ENCODE measurements at places on chromosomes 1 and 21. TPM values are rescaled to one million over a fixed set of nuclear protein-coding genes. Genes with fewer than 3 reads are reported as not detected.

Gene AUNIP
- 1.1 TPM for total RNA-seq

Gene ANKRD34A
- total RNA-seq = 0.06 TPM

Gene TSPAN1
- total RNA-seq = 174 TPM

Gene ZCCHC17
- 19.3 TPM for total RNA-seq

Gene CFHR4
- total RNA-seq = not detected

Gene TENT5C
- total RNA-seq = 39.0 TPM

Gene SPRR2D
- total RNA-seq = not detected

GRCh38 chr1:235404190-235404589 lies 37.0 kb downstream of the TBCE start:
- H3K4me1 ChIP-seq = peaks cover 10% of the 10 kb centered on the region
- H3K4me3 ChIP-seq = no peak overlapping the region
- H3K27me3 ChIP-seq = no peaks in the 10 kb centered on the region
- H3K27ac ChIP-seq = no peak overlapping the region

DNA sequence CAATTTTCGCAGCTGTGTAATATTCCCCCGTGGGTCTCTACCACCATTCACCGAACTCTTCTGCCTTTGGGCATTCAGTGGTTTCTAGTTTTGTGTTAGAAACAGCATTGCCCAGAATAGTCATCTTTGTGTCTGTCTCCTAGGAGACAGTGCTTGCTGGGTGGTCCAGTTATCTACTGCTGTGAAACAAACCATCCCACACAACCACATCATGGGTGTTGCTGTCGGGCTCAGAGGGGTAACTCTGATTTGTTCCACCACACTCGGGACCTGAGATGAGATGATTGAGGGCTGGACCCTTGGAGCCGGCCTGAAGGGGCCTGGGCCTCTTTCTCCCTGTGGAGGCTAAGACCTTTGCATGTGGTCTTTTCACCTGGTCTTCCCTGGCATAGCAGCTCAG lies 427.2 kb upstream of the VAMP3 start:
- DNase-seq = no peak
- H3K27ac ChIP-seq = no peak overlapping the region
- no peaks in the 10 kb centered on the region for H3K36me3 ChIP-seq
- no peaks in the 10 kb centered on the region for H3K27me3 ChIP-seq
- peaks cover 1% of the 10 kb centered on the region for H3K4me1 ChIP-seq

GRCh38 chr1:174258148-174258550 lies 98.8 kb downstream of the RABGAP1L start:
- no peak overlapping the region for H3K27ac ChIP-seq
- H3K4me1 ChIP-seq = no peaks in the 10 kb centered on the region
- no peaks in the 10 kb centered on the region for H3K27me3 ChIP-seq
- DNase-seq = peak; percentile 34

- H3K27ac ChIP-seq = no peak overlapping the region
- H3K4me3 ChIP-seq = no peak overlapping the region
- H3K36me3 ChIP-seq = no peaks in the 10 kb centered on the region
- no peaks in the 10 kb centered on the region for H3K4me1 ChIP-seq
Measured at GRCh38 chr1:219837274-219837993, 90.9 kb downstream of the SLC30A10 start.

DNA sequence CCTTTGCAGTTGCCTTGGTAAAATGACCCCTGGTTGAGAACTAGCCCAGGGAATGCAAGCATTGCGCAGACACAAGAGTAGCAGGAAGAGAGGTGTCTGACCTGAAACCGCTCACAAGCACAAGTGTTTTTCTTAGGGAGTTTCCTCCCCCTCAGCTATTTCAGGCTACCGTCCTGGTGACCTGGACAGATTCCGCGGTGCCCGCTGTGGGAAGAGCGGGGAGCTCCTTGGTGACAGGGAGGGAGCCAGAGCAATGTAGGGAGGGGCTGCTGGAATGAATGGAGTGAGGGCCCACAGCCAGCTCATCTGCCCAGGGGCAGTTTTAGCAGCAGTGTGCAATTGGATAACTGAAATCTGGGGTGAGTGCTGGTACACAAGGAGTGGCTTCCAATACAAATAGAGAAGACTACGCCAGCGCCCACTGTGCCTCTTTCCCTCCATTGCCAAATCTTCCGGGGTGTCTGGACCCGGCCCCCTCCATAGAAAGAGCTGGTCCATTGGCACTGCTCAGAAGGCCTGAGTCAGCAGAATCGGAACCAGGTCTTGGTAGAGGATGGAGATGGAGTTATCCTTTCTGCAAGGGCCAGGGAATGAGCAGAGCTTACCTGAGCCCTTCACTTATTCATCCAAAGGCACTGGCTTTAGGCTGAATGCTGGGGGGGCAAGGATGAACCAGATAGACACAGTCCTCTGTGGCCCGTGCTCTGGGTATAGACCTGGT lies 82.8 kb downstream of the TRABD2B start:
- H3K27ac ChIP-seq = no peak overlapping the region
- H3K36me3 ChIP-seq = no peaks in the 10 kb centered on the region
- H3K27me3 ChIP-seq = no peaks in the 10 kb centered on the region

DNA sequence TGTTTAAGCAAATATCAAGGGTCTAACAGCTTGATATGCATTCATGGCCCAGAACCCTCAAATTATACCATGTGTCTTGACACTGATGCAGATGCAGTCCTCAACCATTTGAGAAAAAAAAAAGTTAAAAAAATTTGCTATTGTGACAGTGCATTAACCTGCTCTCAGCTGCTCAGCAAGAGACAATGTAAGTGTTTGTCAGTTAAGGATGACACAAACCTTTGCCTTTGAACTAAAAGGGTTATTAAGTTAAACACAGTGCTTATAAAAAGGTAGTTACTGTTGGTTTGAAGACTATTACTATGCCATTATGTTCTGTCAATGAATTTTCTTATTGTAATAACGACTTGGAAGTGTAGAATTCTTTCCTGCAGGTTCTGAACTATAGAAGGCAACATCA lies 655.6 kb upstream of the NEGR1 start:
- no peaks in the 10 kb centered on the region for H3K4me1 ChIP-seq
- H3K27ac ChIP-seq = no peak overlapping the region
- no peak for DNase-seq
- H3K36me3 ChIP-seq = no peaks in the 10 kb centered on the region

GRCh38 chr1:27366113-27366410 lies 699 bp downstream of the MAP3K6 start:
- H3K4me1 ChIP-seq = peaks cover 6% of the 10 kb centered on the region
- no peaks in the 10 kb centered on the region for H3K27me3 ChIP-seq

DNA sequence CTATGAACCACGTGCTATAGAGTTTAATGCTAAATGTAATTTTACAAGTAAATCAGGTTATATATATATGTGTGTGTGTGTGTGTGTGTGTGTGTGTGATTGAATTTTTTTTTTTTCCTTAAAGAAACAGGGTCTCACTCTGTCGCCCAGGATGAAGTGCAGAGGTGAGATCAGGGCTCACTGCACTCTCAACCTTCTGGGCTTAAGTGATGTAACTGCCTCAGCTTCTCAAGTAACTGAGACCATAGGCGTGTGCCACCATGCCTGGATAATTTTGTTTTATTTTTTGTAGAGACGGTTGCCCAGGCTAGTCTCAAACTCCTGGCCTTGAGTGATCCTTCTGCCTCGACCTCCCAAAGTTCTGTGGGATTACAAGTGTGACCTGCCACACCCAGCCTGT lies 26.3 kb downstream of the POU2F1 start:
- no peaks in the 10 kb centered on the region for H3K36me3 ChIP-seq
- no peak overlapping the region for H3K4me3 ChIP-seq
- H3K27me3 ChIP-seq = no peaks in the 10 kb centered on the region
- DNase-seq = no peak
- no peak overlapping the region for H3K27ac ChIP-seq
- H3K4me1 ChIP-seq = peaks cover 16% of the 10 kb centered on the region
